ENCODE measurements at places on chromosomes 1 and 21. TPM values are rescaled to one million over a fixed set of nuclear protein-coding genes. Genes with fewer than 3 reads are reported as not detected.
A peak's percentile ranks its signal among the peaks of the same experiment; 100 is the strongest.

Gene GPATCH3
- total RNA-seq, result 11.8 TPM

- H3K27me3 ChIP-seq, result no peaks in the 10 kb centered on the region
- peaks cover 3% of the 10 kb centered on the region for H3K4me1 ChIP-seq
- DNase-seq, result no peak
- H3K27ac ChIP-seq, result no peak overlapping the region
These were observed 86.0 kb downstream of the HHIPL2 start for GRCh38 chr1:222461941-222462340.

Gene TCHH
- 0.49 TPM for total RNA-seq

- H3K36me3 ChIP-seq, result no peaks in the 10 kb centered on the region
- no peak overlapping the region for H3K27ac ChIP-seq
- no peak overlapping the region for H3K4me3 ChIP-seq
- no peaks in the 10 kb centered on the region for H3K27me3 ChIP-seq
These were observed 53.8 kb upstream of the LRRC8C start for GRCh38 chr1:89578946-89579684.

Gene NUDT4B
- 47.0 TPM for total RNA-seq

GRCh38 chr21:34878501-34878900, 170.6 kb downstream of the RUNX1 start:
- no peak overlapping the region for H3K4me3 ChIP-seq
- no peaks in the 10 kb centered on the region for H3K36me3 ChIP-seq
- H3K27me3 ChIP-seq, result no peaks in the 10 kb centered on the region

Gene C4BPB
- total RNA-seq, result 3.7 TPM

DNA sequence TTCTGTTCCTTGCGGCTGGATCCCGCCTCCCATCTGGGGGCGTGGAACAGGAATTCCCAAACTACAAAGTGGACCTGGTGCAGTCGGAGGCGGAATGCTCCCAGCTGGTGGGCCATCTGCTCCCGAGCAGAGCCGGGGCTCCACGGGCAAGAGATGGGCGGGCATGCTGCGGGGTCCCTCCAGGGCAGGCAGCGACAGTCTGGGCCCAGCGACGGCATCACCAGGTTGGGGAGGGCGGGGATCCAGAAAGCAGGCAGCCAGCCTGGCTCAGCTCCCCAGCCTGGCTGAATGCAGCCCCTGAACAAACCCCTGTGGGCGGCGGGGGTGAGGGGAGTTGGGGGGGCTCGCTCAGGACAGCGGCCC, 3.6 kb downstream of the MEGF6 start:
- no peak overlapping the region for H3K27ac ChIP-seq
- H3K27me3 ChIP-seq, result no peaks in the 10 kb centered on the region
- no peaks in the 10 kb centered on the region for H3K36me3 ChIP-seq
- H3K4me3 ChIP-seq, result no peak overlapping the region
- no peak for DNase-seq

GRCh38 chr1:30911059-30911954, 2.7 kb upstream of the SDC3 start:
- no peak overlapping the region for H3K27ac ChIP-seq
- DNase-seq, result peak; percentile 72
- no peak overlapping the region for H3K4me3 ChIP-seq
- no peaks in the 10 kb centered on the region for H3K36me3 ChIP-seq
- H3K27me3 ChIP-seq, result no peaks in the 10 kb centered on the region

DNA sequence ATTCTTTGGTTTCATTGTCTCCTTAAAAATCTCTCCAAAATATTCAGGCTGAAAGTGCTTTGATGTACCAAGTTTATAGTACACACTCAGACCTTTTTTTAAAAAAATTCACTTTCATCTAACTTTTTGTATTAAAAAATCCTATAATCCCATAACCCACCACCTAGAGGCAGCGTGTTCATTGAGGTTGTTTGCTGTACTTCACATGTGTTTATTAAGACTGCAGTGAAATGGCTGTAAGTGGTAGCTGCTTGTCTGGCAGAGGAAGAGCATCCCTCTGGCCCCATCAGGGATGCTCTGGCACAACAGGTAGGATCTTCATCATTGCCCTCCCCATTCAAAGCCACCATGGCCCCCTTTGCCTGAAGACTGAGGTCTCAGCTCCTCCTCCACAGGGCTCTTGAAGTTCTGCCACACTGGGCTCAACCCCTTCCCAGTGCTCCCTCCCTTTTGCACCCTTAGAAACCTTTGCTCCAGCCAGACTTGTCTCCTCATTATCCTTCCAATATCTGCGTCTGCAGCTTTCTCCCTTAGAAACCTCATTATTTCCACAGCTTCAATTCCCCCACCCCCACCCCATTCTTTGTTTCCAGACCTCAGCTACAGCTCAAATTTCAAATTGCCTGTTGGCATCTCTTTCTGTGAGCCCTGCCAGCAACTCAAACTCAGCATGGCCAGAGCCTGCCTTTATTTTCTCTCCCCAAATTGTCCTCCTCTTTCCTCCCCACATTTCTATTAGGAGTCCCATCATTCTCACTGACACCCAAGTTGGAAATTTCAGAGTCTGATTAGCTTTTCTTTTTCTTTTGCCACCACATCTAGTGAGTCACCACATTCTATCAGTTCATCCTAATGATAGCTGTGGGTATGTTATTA, 369.6 kb upstream of the USP24 start:
- H3K27ac ChIP-seq, result peak overlapping the region; percentile 48
- no peaks in the 10 kb centered on the region for H3K36me3 ChIP-seq
- peaks cover 35% of the 10 kb centered on the region for H3K4me1 ChIP-seq
- H3K27me3 ChIP-seq, result no peaks in the 10 kb centered on the region
- H3K4me3 ChIP-seq, result no peak overlapping the region

- H3K4me1 ChIP-seq, result peaks cover 17% of the 10 kb centered on the region
- H3K27ac ChIP-seq, result no peak overlapping the region
- no peak overlapping the region for H3K4me3 ChIP-seq
- peaks cover 36% of the 10 kb centered on the region for H3K36me3 ChIP-seq
- no peaks in the 10 kb centered on the region for H3K27me3 ChIP-seq
These were observed 3.7 kb downstream of the HMGN2 start for GRCh38 chr1:26475989-26476388.

DNA sequence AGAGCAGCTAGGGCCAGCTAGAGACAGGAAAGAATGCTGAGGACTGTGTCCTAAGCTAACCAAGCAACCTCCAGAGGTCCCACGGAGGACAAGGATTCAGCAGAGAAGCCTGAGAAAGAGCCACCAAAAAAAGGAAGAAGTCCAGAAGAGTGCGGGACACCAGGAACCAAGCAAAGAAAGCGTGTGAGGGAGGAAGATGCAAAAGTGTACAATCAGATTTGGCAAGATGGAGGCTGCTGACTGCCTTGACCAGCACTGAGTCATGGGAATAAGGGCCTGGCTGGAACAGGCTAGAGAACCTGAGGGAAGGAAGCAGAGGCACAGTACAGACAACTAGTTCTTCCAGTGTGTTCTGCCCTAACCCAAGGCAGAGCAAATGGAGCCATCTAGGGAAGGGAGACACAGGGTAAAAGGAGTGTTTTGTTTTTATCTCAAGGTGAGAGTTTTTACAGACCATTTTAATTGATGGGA, 18.5 kb downstream of the TP53BP2 start:
- peak overlapping the region; percentile 23 for H3K27ac ChIP-seq
- no peaks in the 10 kb centered on the region for H3K36me3 ChIP-seq
- no peaks in the 10 kb centered on the region for H3K27me3 ChIP-seq
- no peak overlapping the region for H3K4me3 ChIP-seq

Measured in thoracic aorta (tissue), 2 donors.